ENCODE measurements at places on chromosomes 6 and 20.

GRCh38 chr6:21496196-21496595 lies 97.4 kb upstream of the SOX4 start:
- DNase-seq, result no peak

GRCh38 chr6:28134015-28134414 lies 7.7 kb upstream of the ZKSCAN8 start:
- no peak for DNase-seq

DNA sequence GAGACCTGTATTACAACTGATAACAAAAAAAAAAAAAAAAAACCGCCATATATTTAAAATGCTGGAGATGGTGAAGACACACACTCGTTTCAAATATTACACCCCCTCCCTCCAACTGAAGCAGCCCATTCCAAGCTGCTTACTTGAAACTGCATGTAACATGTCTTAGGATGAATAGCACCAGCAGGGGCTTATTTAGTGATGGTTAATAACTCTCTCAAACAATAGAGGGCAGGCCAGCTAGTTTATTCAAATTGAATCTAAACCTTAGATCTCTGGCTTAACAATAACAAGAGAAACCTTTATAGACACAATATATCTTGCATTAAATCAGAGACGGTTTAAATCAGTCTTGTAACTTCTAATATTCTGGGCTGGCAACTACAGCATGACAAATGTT lies 9.3 kb upstream of the JPH2 start:
- DNase-seq, result no peak

- no peak for DNase-seq
These were observed 17.3 kb upstream of the SNRPB2 start for GRCh38 chr20:16712511-16712947.

DNA sequence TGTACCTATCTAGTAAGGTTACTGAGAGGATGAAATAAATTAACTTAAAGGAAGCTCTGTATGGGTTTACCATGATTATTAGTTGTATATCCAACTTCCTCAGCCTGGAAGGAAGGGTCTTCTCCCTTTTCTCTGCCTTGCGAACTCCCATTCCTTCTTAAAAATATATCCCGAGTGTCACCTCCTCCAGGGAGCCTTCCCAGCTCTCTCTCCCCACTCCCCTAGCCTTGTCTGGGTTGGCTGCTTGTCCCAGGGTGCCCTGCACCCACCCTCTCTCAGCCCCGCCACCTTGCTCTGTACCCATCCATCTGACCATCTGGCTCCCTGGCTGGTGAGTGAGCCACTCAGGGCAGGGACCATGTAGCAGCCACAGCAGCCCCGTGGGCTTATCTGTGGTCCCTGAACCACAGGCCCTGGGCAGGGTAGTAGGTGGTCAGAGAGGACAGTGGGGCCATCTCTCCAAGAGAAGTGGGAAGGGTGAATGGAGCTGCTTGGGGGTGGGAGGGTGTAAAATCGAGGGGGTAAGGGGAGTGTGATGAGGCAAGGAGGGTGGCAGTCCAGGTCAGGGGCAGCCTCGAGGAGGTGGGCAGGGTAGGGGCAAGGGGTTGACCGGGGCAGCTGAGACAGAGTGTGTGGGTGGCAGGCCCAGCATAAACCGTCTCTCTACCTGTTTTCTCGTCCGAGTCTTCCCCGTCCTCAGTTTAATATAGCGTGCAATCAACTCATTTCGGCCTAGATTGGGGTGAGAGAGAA lies 12.8 kb downstream of the TEAD3 start:
- DNase-seq, result no peak
